ENCODE measurements at places on chromosomes 16 and 17. TPM values are rescaled to one million over a fixed set of nuclear protein-coding genes. Genes with fewer than 3 reads are reported as not detected.

The CHD9NB gene
- 0.66 TPM for total RNA-seq

DNA sequence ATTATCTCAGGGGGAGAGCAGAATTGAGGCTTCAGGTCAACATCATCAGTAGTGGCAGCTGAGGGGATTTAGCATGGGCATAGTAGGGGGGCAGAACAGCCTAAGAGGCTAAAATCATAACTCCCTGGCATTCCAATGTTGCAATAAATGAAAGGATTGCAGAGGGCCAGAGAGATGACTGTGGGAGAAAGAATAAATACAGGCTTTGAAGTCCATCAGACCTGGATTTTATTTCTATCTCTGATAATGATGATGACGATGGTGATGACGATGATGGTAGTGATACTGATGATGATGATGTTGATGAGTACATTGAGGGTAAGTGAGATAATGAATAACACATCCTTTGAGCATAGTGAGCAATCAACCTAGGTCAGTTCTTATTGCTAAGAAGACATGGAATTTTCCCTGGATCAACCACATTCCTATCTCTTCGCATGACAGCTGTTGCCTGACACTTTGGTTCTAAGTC is 107.4 kb upstream of the CDH11 start:
- no peaks in the 10 kb centered on the region for H3K36me3 ChIP-seq
- H3K4me3 ChIP-seq, result no peak overlapping the region
- H3K27me3 ChIP-seq, result no peaks in the 10 kb centered on the region

- DNase-seq, result no peak
- no peak overlapping the region for H3K4me3 ChIP-seq
- no peaks in the 10 kb centered on the region for H3K27me3 ChIP-seq
- no peak overlapping the region for H3K27ac ChIP-seq
These were observed 134.7 kb downstream of the SOX9 start for GRCh38 chr17:72255481-72255880.

DNA sequence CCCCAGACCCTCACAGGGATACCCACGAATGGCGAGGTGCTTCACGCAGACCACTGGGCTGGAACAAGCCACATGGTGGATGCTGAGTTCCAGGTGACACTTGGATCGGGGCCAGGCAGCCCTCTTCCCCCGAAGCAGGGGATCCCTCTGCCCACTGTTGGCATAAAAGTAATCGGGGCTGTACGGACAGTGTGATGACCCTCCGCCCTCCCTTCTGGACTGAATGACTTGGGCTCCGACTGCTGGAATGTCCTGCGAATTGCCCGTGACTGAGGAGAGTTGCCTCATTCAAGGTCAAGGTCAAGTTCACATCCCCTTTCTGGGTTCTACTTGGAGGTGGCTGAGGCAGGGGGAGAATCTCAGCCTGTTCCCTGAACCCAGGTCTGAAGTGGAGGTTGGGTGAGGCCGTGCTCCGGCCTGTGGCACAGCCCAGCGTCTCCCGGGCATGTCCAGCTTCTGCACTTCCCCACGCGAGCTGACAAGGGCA is 28.5 kb upstream of the CREBBP start:
- H3K4me1 ChIP-seq, result no peaks in the 10 kb centered on the region
- no peak for DNase-seq
- H3K27me3 ChIP-seq, result no peaks in the 10 kb centered on the region
- no peak overlapping the region for H3K27ac ChIP-seq

The PIGQ gene
- 56.8 TPM for total RNA-seq

DNA sequence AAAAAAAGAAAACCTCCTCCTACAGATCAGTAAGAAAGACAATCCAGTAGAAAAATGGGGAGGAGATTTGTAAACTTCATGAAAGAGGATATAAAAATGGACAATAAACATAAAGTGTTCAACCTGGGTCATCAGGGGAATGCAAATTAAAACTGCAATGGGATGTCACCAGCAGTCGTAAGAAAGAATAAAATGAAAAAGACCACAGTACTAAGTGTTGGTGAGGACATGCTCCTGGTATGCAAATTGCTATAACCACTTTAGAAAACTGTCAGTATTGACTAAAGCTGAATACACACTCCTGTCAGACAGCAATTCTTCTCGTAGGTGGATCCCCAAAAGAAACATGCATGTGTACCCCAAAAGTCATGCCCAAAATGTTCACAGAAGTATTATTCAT is 265.3 kb upstream of the CACNG5 start:
- peaks cover 16% of the 10 kb centered on the region for H3K4me1 ChIP-seq
- DNase-seq, result no peak
- no peak overlapping the region for H3K4me3 ChIP-seq
- H3K27me3 ChIP-seq, result no peaks in the 10 kb centered on the region
- no peaks in the 10 kb centered on the region for H3K36me3 ChIP-seq

The CDK5RAP3 gene
- total RNA-seq, result 109 TPM

DNA sequence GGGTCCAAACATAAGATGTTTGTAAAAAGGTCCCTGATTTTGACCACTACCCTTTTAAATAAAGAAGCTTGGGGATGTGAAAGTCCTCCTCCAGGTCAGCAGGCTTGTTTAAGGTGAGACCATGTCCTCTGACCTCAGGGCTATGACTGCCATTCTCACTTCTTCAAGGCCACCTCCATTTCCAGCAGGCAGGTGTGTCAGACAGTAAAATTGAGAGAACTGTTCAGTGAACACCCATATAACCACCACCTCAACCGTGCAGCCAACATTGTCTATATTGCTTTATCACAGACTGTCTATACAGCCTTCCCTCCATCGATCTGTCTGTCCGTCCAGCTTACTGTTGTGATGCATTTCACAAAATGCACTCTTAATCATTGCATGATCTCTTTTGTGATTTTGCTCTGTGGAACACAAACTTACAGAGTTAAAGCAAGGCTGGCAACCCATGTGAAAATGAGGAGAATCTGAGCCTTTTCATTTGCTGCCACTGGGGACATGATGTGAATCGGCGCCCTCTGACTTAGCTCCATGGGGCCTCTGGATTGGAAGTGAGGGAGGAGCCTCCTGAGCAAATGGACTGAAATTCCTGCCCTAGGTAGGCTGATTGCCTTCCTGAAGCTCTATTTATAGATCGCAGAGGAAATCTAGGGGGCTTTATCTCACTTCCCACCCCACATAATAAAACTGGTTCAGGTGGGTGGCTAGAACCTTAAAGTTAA is 53.8 kb downstream of the ZNRF1 start:
- H3K4me1 ChIP-seq, result peaks cover 11% of the 10 kb centered on the region
- H3K4me3 ChIP-seq, result no peak overlapping the region
- no peaks in the 10 kb centered on the region for H3K27me3 ChIP-seq
- H3K27ac ChIP-seq, result no peak overlapping the region
- no peaks in the 10 kb centered on the region for H3K36me3 ChIP-seq
- DNase-seq, result no peak

GRCh38 chr16:57192720-57193486 is 6.8 kb downstream of the RSPRY1 start:
- H3K27me3 ChIP-seq, result no peaks in the 10 kb centered on the region
- no peak overlapping the region for H3K4me3 ChIP-seq
- peaks cover 3% of the 10 kb centered on the region for H3K36me3 ChIP-seq
- peak overlapping the region; percentile 92 for H3K27ac ChIP-seq
- DNase-seq, result no peak
- peaks cover 57% of the 10 kb centered on the region for H3K4me1 ChIP-seq

DNA sequence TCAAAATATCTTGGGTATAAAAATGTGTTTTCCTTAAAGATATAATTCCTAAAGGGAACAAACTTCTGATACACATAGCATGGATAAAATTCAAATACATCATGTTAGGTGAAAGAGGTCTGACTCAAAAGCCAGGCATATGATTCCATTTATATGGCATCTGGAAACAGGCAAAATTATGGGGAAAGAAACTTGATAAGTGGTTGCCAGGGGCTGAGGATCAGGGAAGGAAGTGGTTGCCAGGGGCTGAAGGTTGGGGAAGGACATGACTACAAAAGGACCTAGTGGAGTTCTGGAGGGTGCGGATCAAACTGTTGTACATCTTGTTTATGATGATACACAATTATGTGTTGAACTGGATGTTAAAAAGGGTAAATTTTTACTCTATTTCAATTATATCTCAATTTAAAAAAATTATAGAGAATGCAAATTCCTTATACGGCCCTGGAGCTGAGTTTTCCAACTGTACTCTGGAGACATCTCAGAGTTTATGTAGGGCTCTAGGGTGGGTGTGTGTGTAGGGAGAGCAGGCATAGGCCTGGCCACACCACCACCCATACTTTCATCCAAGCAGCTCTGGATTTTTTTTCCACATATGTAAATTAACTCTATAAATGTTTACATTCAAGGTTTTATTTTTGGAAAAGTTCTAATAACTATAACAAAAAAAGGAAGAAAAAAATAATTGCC is 55.0 kb downstream of the AMFR start:
- H3K36me3 ChIP-seq, result no peaks in the 10 kb centered on the region
- H3K27ac ChIP-seq, result no peak overlapping the region
- no peaks in the 10 kb centered on the region for H3K27me3 ChIP-seq
- H3K4me1 ChIP-seq, result peaks cover 16% of the 10 kb centered on the region
- no peak overlapping the region for H3K4me3 ChIP-seq

The ITGB4 gene
- 4.1 TPM for total RNA-seq

- no peak overlapping the region for H3K4me3 ChIP-seq
- peaks cover 10% of the 10 kb centered on the region for H3K36me3 ChIP-seq
- no peak for DNase-seq
- no peak overlapping the region for H3K27ac ChIP-seq
- H3K27me3 ChIP-seq, result peaks cover 22% of the 10 kb centered on the region
These were observed 4.0 kb downstream of the SYNGR3 start for GRCh38 chr16:1993731-1994131.

DNA sequence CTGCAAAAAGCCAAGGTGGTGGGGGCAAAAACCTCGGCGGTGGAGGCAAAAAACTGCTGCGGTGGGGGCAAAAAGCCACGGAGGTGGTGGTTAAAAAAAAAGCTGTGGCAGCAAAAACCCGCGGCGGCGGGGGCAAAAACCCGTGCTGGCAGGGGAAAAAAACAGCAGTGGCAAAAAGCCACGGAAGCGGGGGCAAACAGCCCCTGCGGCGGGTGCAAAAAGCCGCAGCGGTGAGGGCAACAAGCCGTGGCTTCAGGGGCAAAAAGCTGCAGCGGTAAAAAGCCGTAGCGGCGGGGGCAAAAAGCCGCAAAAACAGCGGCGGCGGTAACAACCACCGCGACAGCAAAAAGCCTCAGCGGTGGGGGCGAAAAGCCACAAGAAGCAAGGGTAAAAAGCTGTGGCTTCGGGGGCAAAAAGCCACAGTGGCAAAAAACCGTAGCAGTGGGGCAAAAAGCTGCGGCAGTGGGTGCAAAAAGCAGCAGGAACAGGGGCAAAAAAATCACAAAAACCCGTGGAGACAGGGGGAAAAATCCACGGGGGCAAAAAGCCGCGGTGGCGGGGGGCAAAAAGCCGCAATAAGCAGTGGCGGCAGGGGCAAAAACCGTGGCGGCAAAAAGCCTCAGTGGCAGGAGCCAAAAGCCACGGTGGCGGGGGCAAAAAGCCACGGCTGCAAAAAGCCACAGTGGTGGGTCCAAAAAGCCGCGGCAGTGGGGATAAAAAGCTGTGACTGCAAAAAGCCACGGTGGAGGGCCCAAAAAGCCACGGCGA is 193.7 kb downstream of the SHCBP1 start:
- no peak overlapping the region for H3K27ac ChIP-seq
- no peak for DNase-seq
- no peaks in the 10 kb centered on the region for H3K4me1 ChIP-seq

The CCT6B gene
- total RNA-seq, result 0.78 TPM

The CDRT15L2 gene
- total RNA-seq, result not detected

- DNase-seq, result no peak
- no peaks in the 10 kb centered on the region for H3K4me1 ChIP-seq
- no peak overlapping the region for H3K4me3 ChIP-seq
- H3K36me3 ChIP-seq, result no peaks in the 10 kb centered on the region
- no peaks in the 10 kb centered on the region for H3K27me3 ChIP-seq
- no peak overlapping the region for H3K27ac ChIP-seq
These were observed 529.1 kb downstream of the MAF start for GRCh38 chr16:79071424-79071823.

DNA sequence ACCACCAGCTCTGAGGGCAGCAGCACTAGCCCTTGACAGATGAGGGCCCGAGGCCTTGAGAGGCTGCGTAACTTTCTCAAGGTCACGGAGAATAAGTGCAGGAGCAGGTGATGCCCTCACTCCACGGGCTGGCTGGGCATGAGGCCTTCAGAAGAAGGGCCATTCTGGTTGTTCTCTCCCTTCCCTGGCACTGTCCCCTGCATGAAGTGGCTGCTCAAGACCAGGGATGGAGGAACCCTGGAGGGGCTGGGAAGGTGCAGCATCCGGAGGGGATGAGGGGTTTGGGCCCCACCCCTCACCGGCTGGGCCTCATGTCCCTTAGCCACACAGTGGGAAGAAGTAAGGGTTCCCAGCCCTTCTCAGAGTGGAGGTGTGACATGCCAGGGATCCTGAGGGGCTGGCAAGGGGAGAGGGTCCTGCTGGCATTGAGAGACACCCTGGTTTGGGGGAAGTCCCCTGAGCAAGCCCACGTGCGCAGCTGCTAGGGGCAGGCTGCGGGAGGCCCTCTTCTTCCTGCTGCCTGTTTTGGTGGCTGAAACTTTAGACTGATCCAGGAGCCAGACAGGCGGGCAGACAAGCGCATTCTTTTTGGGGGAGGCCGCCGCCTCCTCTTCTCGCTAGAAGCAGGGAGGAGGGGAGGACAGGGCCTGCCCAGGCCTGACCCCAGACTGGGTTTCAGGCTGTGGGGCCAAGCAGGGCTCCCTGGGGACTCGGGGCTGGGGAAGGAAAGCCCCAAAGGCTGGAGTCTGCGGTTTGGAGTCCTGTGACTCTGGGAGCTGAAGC is 74.0 kb downstream of the N4BP1 start:
- H3K27ac ChIP-seq, result no peak overlapping the region
- no peaks in the 10 kb centered on the region for H3K36me3 ChIP-seq
- H3K4me3 ChIP-seq, result no peak overlapping the region
- no peak for DNase-seq
- H3K4me1 ChIP-seq, result peaks cover 5% of the 10 kb centered on the region

DNA sequence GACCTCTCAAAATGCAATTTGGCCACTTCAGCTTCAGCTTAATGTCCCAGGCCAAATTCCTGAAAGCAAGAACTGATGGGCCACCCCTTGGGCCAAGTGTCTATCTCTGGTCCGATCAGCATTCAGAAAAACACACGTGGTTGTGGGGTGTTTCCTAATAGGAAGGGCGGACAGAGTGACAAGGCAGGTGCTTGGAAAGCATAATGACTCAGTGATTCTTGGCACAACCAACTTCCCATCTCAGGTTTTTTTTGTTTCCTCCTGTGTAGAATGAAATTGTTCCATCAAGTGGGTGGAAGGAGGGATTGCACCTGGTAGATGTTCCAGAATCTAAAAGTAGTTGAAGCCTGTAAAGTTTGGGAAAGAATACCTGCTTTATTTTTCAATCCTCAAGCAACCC is 155.6 kb downstream of the HS3ST2 start:
- H3K4me1 ChIP-seq, result no peaks in the 10 kb centered on the region
- DNase-seq, result no peak
- H3K27ac ChIP-seq, result no peak overlapping the region
- no peaks in the 10 kb centered on the region for H3K27me3 ChIP-seq
- H3K4me3 ChIP-seq, result no peak overlapping the region

- DNase-seq, result no peak
- no peaks in the 10 kb centered on the region for H3K27me3 ChIP-seq
- no peak overlapping the region for H3K4me3 ChIP-seq
- H3K27ac ChIP-seq, result no peak overlapping the region
These were observed 67.4 kb downstream of the CYB561 start for GRCh38 chr17:63378411-63379375.

GRCh38 chr16:72989579-72990551 is 58.1 kb downstream of the ZFHX3 start:
- peak; percentile 45 for DNase-seq
- peaks cover 12% of the 10 kb centered on the region for H3K4me1 ChIP-seq
- no peaks in the 10 kb centered on the region for H3K36me3 ChIP-seq
- H3K27ac ChIP-seq, result peak overlapping the region; percentile 26
- no peaks in the 10 kb centered on the region for H3K27me3 ChIP-seq
- H3K4me3 ChIP-seq, result no peak overlapping the region
